ENCODE measurements at places on chromosomes 13 and 19.

DNA sequence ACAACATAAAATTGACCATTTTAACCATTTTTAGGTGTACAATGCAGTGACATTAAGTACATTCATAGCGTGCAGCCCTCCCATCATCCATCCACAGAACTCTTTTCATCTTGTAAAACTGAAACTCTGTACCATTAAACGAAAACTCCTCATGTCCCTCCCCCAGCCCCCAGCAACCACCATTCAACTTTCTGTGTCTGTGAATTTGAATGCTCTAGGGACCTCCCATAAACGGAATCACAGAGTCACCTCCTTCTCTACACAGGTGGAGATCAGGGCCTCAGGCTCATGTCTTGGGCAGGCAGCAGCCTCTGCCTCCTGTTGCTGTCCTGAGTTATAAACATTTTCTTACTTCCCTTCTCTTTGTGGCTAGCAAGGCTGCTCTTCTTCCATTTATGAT is 7.3 kb upstream of the CCNE1 start:
- DNase-seq = no peak

GRCh38 chr19:30132343-30133075 is 190.5 kb downstream of the URI1 start:
- DNase-seq = no peak

DNA sequence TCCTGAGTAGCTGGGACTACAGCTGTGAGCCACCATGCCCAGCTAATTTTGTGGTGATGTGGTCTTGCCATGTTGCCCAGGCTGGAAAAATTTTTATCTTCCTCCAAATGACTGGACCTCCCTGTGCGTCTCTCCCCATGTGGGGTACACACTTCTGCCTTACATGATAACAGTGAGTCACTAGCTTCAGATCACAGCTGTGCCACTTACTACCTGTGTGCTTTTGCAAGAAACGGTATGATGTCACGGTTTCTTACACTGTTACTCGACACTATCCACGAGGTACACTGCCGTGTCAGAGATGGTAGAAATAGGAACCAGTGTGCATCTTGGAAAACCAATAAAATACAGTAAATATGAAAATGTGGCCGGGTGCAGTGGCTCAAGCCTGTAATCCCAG is 17.5 kb upstream of the ZNF414 start:
- DNase-seq = no peak

DNA sequence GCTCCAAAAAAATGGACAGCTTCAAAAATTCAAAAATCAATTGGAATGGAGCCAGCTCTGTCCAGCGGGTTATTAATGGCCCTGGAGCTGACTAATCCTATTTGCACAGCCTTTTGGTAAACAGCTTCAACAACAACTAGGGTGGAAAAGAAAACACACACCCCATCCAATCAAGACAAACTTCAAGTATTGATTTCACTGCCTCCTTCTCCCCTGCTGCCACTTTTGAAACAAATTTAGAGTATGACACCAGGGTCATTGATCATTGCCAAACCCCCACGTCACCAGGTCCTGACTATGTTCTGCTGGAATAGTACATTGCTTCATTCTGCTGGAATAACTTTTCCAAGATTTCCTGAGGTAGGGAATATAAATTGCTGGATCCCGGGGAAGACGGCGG is 56.8 kb upstream of the GTF3A start:
- no peak for DNase-seq

GRCh38 chr19:13827656-13828055 is 32.4 kb downstream of the ZSWIM4 start:
- no peak for DNase-seq

Data from hepatic stellate cell (primary cell).